NCI-H82 (cell line): ENCODE measurements at places on chromosomes 6 and 20.

DNA sequence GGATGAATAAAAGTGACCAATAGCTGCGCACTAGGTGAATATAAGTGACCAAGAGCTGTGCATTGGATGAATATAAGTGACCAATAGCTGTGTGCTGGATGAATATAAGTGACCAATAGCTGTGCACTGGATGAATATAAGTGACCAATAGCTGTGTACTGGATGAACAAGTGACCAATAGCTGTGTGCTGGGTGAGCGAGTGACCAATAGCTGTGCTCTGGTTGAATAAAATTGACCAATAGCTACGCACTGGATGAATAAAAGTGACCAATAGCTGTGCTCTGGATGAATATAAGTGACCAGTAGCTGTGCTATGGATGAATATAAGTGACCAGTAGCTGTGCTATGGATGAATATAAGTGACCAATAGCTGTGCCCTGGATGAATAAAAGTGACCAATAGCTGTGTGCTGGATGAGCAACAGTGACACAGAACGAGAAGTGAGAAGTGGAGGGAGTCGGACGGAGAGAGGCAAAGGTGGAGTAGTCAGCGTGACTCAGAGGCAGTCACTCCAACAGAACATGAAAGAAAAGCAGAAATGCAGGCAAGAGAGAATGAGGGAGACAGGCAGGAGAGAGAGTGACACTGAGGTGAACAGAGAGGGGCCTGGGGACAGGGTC, 38.5 kb downstream of the RBM38 start:
- no peak for DNase-seq

- DNase-seq, result no peak
Measured at GRCh38 chr6:158322724-158323560, 10.7 kb downstream of the TULP4 start.

DNA sequence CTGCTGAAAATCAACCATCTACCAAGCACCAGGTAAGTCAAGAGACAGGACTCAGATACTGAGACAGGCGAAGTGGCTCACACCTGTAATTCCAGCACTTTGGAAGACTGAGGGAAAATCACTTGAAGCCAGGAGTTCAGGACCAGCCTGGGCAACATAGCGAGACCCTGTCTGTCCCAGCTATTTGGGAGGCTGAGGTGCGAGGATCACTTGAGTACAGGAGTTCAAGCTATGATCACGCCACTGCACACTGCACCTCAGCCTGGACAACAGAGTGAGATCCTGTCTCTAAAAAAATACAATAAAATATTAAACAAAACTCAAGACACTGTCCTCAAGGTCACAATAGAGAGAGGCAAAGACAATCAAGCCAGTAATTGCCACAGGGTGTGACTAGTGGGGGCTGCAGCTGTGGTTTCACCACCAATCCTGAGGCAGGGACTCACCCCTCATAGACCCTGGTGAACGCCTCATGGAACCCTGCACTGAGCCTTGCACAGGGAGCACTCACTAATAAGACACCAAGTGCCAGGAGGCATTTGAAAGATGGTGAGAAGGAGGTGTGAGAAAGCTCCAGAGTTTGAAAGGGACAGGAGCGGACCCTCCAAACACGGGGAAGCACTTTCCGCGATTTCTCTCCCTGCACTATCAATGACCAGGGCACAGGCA, 1.7 kb downstream of the SNHG17 start:
- DNase-seq, result peak; percentile 25

GRCh38 chr6:137903274-137903932, 36.3 kb downstream of the TNFAIP3 start:
- DNase-seq, result no peak

DNA sequence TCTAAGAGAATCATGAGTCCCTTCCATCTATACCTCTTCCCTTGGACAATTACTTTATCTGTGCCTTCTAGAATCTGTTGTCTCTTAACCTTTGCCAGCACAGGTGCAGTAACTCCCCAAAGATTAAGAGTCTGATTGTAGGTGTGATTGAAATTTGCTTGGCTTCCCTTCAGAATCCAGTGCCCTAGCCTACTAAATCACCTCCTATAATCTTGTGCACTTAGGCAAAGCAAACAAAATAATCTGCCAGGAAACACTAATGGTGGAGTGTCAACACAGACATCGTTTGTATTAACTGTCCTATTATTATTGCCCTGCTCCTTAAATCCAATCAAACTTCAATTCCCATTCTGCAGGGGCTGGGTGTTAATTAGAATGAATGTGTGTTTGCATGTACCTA, 28.0 kb downstream of the ID4 start:
- peak; percentile 77 for DNase-seq

- DNase-seq, result no peak
Measured at GRCh38 chr20:47999166-47999565, 213.9 kb upstream of the SULF2 start.

GRCh38 chr6:20907486-20908071, 373.3 kb downstream of the CDKAL1 start:
- DNase-seq, result peak; percentile 31

GRCh38 chr6:5135788-5136376, 50.7 kb downstream of the PPP1R3G start:
- DNase-seq, result peak; percentile 62

DNA sequence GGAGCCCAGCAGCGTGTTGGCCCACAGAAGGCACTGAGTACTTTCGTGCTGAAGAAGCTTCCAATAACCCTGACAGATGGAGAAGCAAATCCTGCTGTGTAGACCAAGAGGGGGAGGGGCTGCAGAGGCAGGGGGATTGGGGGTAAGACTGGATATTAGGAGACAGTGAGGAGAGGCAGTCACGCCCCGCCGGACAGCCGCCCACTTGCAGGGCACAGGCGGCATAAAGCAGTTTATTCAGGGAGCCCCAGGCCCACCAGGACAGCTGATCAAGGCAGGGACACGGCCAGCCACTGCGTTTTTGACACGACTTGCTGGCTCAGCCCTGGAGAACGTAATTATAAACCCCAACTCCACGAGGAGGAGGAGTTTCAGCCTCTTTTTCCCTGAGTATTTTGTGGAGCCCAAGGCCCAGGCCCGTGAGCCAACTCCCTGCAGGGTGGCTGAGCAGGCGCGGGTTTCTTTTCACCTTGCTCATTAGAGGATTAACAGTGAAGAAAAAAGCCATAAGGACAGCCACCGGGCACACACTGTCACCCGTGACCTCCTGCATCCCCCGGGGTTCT, 177.9 kb downstream of the TFAP2C start:
- no peak for DNase-seq

DNA sequence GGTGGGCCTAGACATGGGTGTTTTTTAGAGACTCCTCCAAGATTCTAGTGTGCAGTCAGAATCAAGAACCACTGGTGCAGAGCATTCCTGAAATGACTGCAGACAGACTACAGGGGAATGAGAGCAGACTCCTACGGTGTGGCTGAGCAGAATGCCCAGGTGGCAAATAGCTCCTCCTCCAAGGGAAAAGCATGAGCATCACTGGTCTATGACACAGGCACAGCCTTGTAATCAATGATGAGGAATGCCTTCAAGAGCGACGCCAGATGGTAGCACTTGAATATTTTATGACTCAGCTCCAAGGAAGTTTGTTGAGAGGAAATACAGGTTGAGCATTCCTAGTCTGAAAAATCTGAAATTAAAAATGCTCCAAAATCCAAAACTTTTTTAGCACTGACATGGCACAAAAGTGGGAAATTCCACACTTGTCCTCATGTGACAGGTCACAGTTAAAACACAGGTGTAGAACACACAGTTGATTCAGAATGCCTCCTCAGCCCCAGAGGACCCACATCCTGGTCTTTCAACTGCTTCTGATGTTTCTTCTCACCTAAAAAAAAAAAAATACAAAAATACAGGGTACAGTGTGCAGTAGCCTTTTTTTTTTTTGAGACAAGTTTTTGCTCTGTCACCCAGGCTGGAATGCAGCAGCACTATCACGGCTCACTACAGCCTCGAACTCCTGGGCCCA, 10.6 kb upstream of the FAM8A1 start:
- DNase-seq, result peak; percentile 16

GRCh38 chr20:40958598-40958997, 70.0 kb upstream of the TOP1 start:
- no peak for DNase-seq

- peak; percentile 19 for DNase-seq
Measured at GRCh38 chr20:25057234-25058050, 497 bp downstream of the ACSS1 start.

- no peak for DNase-seq
Measured at GRCh38 chr6:8879334-8879733, 444.0 kb upstream of the SLC35B3 start.

DNA sequence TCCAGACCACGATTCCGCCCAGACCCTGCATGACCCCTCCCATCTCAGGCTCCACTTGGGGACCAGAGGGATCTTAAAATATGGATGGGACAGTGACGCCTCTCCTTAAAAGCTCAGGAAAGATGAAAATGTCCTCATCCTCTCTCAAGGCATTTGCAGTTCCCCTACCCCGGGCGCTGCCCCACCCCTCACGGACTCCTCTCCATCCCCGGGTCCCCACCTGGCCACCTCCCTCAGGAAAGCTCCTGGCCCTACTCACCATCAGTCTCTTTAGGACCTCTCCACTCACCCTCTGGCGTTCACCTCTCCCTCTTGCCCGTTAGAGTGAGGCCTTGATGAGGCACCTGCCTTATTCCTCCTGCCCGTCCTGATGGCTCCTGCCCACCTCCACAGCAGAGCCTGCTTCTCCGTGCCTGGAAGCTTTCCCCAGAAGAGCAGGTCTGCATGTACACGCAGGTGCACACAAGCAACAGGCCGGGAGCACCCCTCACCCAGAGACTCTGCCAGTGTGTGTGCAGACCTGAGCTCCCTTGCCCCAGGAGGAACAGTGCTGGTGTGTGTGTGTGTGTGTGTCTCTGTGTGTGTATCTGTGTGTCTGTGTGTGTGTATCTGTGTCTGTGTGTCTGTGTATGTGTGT, 105.6 kb upstream of the NXT1 start:
- no peak for DNase-seq

DNA sequence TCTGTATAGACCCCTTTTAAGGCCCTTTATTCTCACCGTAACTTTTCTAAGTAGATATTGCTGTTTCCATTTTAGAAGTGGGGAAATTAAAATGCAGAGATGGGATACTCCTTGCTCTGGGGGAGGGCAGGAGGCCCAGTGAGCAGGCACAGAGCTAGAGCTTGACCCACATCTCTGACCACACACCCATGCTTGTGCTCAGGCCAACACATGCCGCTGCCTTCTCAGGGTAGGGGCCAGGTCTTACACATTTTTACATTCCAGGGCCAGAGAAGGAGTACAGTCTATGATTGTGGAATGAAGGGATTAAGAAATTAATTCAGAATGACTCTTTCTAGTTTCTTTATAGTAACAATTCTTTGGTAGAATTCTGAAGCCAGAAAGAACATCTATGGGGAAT, 104.8 kb downstream of the SOBP start:
- no peak for DNase-seq

DNA sequence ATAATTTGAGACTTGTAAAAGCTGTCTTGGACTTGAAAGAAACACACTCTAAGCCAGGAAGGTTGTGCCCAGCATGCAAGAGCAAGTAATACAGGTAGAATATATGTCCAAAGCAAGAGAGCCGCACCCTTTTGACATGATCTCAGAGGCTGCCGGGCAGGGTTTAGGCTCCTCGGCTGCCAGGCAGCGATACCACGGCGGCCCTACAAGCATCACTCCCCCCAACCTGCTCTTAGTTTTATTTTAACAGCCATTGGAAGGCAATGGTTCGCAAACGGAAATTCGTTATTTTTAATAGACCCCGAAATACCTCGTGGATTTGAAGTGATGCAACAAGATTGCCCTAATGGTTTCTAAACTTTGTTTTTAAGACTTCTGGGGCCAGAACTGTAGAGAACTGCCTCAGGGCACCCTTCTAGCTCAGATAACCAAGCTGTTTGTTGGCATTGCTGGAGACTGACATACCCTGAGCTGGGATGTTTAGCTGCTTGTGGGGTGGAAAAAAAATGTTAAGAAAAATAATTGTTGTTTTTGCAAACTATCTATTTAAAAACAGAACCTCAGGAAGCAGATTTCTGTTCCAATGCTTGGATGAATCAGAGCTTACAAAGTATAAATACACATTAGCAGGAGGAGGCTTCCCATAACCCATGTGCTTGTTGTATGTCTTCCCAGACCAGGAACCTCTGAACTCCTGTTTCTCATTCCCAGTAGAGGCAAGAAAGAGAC, 39.0 kb downstream of the JAG1 start:
- no peak for DNase-seq

DNA sequence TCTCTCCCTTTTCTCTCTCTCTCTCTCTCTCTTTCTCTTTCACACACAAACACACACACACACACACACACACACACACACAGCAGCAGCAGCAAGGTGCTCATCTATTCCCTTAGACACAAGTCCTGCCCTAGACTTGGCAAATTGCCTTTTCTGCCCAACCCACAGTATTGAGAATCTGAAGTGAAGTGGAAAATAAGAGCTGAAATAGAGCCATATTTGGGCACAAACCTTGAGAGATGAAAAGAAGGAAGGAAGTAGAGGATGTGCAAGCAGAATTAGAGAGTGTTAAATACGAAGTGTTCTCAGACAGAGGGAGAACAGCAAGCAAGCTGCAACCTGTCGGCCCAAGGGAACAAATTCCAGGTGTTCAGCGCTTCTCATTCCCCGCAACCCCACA, 557.5 kb upstream of the NOX3 start:
- no peak for DNase-seq

GRCh38 chr20:23049201-23050075, at the start of gene THBD:
Gene THBD (minus strand): TSS chr20:23049672. CDS start chr20:23049504, 168 bp downstream.
- DNase-seq, result no peak

DNA sequence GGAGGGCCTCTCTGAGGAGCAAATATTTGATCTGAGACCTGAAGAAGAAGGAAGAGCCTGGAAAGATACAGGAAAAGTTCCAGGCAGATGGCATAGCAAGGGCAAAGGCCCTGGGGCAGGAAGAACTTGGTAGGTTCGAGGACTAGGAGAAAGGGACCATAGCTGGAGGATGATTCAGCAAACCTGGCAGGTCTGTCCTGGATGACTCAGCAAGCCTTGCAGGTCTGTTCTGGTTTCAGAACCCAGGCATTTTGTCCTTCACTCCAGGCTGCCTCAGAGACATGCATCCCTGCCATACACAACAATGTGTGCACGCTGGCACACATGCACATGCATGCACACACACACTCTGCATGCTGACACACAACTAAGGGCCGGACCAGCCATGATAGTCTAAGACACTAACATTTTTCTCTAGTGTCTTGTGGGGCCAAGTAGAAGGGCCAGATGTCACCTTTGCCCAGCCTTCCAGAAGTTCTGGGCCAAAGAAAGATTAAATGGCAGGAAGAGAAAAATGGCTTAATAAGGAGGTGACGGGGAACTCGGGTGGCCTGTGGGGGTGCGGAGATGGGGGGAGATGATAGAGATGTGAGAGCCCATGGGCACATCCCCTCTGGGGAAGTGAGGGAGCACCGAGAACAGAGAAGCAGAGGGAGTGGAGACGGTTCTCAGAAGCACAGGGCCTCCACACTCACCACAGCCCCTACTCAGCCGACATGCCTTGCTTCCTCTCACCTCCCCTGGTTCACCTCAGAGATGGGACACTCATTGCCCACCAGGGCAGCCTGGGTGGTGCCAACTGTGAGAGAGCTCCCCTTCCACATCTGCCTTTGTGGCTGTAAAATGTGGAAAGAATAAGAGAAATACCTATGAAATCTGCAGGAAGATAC, 15.4 kb upstream of the TRIB3 start:
- no peak for DNase-seq

- no peak for DNase-seq
Measured at GRCh38 chr6:125258651-125259353, 43.0 kb downstream of the HDDC2 start.
